ENCODE measurements at places on chromosomes 4 and X.
A peak's percentile ranks its signal among the peaks of the same experiment; 100 is the strongest.

DNA sequence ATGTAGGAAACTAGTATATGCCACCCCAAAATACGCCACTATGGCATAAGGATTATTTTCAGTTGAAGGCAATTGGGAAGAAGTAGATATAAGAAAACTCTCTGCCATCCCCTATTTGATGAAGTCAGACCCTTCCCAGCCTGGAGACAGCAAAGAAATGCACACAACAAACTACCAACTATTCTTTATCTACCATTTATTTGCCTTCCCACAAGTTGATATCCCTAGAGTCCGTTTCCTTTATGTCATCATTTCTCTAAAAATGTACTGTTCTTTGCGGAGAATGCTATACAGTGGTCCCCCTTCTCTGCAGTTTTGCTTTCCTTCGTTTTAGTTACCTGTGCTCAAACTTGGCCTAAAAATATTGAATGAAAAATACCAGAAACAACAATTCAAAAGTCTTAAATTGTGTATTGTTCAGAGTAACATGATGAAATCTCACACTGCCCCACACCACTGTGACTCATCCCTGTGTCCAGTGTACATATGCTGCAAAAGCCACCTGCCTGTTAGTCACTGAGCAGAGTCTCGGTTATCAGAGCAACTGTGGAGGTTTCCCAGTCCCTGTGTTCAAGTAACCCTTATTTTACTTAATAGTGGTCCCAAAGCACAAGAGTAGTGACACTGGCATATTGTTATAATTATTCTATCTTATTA is 152.3 kb downstream of the WDFY3 start:
- DNase-seq: peak; percentile 75

GRCh38 chrX:151692825-151693224 is 2.4 kb upstream of the PRRG3 start:
- DNase-seq: no peak

GRCh38 chr4:128856246-128856645 is 46.7 kb downstream of the JADE1 start:
- DNase-seq: no peak

DNA sequence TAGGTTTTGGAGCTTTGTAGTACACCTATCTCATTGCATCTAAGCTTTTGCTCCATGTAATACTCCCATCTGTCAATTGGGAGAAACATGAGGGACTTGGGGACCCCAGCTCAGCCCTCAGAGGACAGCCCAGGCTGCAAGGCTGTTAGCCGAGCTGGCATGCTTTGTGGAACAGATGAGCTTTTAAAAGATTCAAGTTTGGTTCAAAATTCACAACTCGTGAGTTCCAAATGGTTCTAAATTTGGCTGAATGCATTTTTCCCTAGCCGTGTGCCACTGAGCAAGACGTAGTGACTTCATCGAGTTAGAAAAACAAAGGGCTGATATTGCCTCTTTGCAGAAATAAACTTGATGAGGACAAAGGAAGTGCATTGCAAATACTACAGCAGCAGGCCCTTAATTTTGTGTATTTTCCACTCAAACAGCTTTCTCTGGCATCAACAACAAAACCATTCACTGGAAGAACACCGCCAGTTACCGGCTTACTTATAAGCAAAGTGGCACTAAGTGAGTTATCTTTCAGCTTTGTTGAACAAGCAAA is 165.0 kb upstream of the HS3ST1 start:
- no peak for DNase-seq

DNA sequence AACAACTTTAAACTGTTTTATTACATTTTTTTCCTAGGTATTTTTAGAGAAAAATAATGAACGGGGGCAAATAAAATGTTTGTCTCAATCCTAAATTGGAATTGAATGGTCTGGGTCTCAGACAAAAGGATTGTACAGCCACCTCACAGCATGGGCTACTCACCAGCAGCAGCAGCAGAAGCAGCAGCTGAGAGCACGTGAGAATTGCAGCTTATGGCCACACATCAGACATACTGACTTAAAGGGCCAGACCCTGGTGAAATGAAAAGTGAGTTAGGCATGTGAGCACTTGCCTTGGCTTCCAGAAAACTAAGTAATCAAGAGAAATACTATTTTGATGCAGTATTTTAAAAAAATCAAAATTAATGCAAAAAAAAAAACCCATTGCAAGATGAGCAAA is 56.6 kb downstream of the AASDH start:
- DNase-seq: no peak

- peak; percentile 30 for DNase-seq
Observed at GRCh38 chr4:185656467-185656931, 121.2 kb upstream of the PDLIM3 start.

DNA sequence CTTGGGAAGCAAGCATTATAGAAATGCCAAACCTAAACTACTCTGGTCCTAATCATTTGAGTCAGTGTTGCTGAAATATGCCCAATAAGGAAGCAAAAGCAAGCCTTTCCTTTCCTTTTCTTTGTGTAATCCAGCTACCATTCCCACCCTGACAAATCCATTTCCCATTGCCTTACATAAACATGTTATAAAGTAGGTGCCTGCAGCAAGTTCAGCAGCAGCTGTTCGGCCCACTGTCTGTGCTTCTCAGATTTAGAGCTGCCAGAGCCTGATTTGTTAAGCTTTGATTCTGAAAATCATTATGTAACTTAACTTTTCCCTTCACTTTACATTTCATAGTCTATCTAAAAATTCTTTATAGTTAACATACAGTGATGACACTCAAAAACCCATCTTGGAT is 148.6 kb downstream of the EPHA5 start:
- no peak for DNase-seq

DNA sequence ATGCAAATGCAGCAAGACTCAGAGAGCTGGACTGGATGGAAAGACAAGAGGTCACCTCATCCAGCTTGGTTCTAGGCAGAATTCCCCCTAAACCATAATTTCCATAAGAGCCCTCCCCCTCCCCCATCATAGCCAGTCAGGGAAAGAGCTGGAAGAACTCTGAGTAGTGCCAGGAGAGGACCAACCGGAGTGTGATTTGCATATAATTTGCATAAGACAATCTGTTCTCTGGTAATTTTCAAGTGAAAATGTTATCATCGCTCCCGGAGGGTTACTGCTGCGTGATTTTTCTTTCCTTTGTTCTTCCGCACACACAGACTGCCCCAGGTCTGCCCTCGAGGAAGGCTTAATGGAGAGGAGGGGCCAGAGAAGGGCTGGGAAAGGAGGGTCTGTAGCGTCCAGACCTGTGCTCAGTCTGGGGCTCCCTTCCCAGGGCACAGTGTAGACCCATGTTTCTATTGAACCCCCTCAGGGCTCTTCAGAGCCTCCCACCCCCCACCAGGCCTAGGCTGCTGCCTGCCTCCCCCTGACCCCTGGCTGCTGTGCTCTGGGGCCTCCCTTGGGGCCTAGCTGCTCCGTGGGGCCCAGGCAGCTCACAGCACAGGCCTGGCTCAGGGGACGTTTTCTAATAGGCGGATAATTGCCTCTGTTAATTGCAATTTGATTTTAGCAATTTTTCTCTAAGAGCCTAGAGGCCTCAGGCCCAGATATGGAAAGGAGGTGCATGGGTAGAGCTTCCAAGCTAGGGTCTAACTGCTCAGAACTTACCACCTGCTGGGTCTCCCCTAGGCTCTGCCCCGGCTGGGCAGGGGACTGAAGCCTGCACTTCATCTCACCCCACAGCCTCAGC is 90.4 kb upstream of the PJA1 start:
- no peak for DNase-seq

DNA sequence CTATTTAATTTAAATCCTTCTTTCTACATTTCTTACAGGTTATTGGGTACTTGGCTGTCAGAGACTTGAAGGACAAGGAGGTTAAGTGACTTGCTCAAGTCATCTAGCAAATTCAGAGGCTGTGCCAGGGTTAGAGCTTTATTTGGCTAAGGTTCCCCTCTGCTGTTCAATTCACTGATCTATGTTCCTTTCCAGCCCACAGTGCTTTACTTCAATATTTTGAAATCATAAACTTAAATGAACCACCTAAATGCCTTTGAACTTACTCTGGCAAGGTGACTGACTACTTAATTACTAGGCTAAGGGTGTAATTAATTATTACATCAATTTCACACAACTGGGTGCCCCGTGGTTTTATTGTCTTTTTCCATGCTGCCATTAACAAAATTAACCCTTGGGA is 288.7 kb downstream of the CAMK2D start:
- no peak for DNase-seq

DNA sequence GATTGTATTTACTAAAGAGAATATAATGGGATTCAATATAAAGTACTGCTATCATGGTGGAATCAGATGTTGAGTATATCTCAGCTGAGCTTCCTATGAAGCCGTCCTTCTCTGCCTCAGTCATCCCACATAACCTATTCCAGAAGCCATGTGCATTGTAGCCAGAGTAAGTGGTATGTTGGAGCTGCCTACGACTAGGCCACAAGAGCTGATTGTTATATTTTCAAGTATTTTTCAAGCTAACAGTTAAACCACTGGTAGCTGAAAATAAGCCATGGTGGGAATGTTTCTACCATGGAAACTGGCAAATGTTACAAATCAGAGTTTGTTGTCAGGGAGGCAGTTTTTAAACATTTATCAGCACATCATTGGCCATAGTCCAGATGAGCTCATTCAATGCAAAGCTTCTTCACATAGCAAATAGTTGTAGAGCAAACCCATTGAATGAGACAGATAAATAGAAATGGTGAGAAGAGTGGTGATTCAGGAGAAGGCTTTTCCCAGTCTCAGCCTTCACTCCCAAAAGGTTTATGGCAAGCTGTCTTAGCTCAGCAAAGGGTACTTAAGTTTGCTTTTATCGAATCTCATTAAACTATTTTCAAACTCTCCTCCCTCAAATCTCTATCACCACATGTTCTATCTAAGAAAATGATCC is 436.4 kb downstream of the PCDH19 start:
- DNase-seq: peak; percentile 0

DNA sequence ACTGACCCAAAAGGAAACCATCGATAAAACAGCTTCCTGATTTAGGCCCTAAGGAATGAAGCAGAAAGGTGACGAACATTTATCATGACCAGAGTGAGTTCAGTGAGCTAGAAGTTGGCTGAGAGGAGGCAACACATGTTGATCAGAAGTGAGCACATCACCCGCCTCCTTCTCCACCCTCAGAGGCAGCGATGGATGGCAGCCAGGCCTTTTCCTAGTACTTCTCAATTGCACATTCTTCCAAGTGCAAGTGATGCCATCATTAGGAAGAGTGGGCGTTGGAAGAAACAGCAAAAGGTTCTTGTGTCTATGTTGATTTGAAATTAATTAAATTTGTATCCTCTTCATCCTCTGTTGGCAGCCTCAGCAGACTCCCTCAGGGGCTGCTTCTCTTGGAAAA is 51.7 kb downstream of the TMEM154 start:
- no peak for DNase-seq

GRCh38 chr4:29423836-29424721 is 1296.1 kb upstream of the PCDH7 start:
- peak; percentile 74 for DNase-seq

- DNase-seq: no peak
Observed at GRCh38 chrX:66030505-66031317, 9.2 kb downstream of the VSIG4 start.

DNA sequence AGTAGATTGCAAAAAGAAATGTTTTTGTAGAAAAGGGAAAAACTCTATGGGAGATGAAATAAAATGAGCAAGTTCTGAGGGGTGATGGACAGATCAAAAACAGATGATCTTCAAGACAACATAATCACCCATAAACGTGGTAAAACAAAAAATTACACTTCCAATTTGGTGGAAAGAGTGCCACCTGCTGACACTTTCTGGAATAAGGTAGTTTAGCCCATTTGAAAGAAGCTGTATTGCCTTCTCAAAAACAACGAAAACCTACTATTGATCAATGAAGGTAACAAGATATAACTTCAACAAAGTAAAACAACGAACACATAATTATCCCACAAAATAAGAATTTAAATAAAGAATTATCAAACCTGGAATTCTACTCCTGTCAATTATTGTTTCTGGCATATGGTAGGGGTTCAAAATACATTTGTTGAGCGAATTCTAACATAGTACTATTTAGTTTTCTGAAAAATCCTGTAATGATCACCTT is 2.5 kb downstream of the COQ2 start:
- DNase-seq: peak; percentile 60

DNA sequence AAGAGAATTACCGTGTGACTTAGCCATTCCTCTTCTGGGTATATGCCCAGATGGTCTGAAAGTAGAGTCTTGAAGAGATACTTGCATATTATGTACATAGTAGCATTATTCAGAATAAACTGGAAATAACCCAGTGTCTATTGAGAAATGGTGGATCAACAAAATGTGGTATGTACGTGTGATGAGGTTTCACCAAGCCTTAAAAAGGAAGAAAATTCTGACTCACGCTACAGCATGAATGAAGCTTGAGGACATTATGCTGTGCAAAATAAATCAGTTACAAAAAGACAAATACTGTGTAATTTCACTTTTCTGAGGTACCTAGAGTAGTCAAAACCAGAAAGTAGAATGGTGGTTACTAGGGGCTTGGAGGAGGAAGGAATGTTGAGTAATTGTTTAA is 37.3 kb downstream of the GBA3 start:
- no peak for DNase-seq

- DNase-seq: no peak
Observed at GRCh38 chrX:153944140-153944799, at the start of gene RENBP. Gene RENBP, minus strand, starts transcription at chrX:153944643. Its CDS starts 33 bp downstream, at chrX:153944610.

GRCh38 chr4:146916479-146917076 is 29.1 kb downstream of the TTC29 start:
- DNase-seq: peak; percentile 31

- peak; percentile 24 for DNase-seq
Observed at GRCh38 chr4:179097741-179098140, 1655.5 kb upstream of the AGA start.

GRCh38 chr4:142226014-142226413 is 589.6 kb downstream of the IL15 start:
- no peak for DNase-seq

- DNase-seq: no peak
Observed at GRCh38 chrX:41796577-41796976, 72.6 kb downstream of the GPR82 start.

GRCh38 chrX:130654409-130654950 is 248.5 kb downstream of the ENOX2 start:
- no peak for DNase-seq

GRCh38 chr4:3656416-3657356 is 109.5 kb upstream of the ADRA2C start:
- DNase-seq: no peak

GRCh38 chr4:48910511-48910910 is 3.9 kb upstream of the OCIAD2 start:
- no peak for DNase-seq

Data from M059J (cell line).